ENCODE measurements at places on chromosomes 2 and 18.

GRCh38 chr2:165522719-165523118 is 53.2 kb downstream of the CSRNP3 start:
- DNase-seq, result no peak

DNA sequence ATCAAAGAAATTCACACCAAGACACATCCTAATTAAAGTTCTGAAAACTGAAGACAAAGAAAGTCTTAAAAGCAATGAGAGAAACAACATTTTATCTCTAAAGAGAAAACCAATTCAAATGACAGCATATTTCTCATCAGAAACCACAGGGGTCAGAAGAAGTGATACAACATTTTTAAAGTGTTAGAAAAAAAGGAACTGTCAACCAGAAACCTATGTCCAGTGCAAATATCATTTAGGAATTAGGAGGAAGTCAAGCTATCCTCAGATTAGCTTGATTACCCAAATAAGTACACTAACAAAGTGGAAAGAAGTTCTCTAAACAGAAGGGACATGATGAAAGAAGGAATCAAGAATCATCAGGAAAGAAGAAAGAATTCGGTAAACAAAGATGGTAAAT is 59.5 kb upstream of the BCL2L11 start:
- no peak for DNase-seq

DNA sequence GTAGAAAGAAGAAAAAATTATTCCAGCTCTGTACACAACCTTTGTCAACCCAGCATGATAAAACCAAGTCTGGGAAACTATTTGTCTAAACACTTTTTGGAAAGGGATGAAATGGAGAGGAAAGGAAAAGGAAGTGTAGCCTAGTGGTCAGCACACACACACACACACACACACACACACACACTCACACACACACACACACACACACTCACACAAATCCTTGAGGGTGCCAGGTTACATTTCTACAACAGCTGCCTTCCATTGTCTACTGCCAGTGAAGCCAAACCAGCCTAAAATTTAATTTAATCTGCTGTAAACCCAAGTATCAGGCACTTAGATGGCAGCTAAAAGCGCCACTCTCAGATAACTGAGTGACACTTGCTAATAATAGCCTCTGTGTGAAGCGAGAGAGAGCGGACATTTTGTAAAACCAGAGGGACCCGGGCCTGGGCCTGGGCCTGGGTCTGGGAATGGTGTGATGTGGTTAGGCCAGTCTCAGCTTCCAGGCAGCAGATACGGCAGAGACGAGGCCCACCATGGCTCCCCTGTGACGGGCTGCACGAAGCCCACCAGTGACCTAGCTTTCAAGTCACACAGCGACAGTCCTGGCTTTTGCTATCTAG is 32.4 kb downstream of the BCL11A start:
- DNase-seq, result no peak

GRCh38 chr2:199590321-199591203 is 132.8 kb upstream of the SATB2 start:
- no peak for DNase-seq

DNA sequence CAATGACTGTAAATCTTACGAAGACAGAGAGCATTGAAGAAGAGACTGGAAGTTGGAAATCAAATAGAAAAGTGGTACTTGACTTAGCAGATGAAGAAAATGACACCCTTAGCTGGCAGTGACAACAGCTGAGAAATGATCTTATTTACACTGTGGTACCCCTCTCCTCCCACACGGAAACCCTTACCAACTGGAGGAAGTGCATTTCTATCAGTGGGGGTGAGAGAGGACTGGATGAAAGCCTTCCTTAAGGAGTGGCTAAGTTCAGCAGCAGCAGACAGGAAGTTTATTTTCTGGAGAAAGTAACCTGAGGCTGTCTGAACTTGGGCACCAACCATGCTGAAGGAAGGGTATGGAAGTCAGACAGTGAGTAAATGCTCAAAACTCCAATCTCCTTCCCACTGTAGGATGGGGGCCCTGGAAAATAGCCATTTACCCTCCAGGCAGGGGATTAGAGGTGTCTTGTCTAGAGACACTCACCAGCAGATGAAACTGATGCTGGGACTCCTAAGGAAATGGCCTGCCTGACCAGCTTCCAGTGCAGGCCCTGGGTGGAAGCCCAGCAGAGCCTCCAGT is 160.2 kb upstream of the NCK2 start:
- no peak for DNase-seq

GRCh38 chr2:72837171-72837570 is 11.3 kb upstream of the EXOC6B start:
- no peak for DNase-seq

DNA sequence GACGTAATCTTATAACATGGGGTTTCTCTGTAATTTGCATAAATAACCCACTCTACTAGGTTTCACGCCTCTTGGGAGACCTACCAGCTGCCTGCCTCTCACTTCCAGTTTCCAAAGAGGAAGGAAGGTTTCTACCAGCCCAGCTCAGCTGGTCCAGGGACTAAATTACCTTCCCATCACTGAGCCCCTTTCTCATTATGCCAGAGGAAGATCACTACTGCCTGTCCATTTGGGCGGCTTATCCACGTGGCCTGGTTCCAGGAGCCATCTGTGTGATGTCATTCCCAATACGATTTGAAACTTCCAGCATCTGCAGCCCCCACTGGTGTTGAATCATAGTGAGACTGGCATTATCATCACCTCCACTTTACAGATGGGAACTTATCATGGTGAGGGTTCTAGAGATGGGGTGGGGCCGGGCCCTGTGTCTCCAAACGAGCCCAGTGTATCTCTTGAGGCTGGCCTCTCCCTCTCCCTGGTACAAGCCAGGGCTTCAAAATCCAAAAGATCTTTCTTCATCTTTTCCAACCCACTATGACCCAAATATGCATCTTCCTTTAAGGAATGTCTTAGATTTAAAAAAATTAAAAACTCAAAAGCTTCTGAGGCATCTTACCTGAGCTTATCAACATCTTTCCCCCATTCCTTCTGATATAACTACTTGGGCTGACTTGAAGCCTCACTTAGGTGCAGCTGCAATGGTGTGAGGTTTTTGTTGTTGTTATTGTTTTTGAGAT is 140.8 kb downstream of the DDX1 start:
- no peak for DNase-seq

- no peak for DNase-seq
Observed at GRCh38 chr2:86225581-86225980, 26.3 kb downstream of the MRPL35 start.

DNA sequence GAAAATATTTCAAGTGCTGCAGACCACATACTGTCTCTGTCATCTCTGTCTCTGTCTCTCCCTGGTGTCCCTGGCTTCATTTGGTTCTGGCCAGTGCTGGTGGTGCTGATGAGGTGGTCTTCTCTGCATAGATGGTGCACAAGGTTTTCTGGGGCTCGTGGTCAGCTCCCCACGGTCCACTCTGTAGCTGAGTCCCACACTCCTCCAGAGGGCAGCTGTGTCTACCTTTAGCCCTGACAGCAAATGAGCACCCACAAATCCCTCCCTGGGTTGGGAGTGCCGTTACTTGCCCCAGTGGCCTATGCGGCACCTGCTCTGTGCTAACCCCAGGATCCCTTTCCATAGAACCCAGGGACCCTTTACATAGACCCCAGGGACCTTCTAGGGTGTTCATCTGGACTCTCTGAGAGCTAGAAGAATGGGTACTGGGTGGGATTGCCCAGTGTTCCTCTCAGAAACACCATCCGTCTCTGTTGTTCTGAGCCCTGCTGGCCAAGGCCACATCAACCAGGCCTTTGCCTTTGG is 129.3 kb downstream of the CAPN13 start:
- DNase-seq, result no peak

- DNase-seq, result no peak
Observed at GRCh38 chr2:142236181-142236580, 105.4 kb upstream of the LRP1B start.

GRCh38 chr2:172680436-172681068 is 55.1 kb upstream of the RAPGEF4 start:
- DNase-seq, result no peak

- no peak for DNase-seq
Observed at GRCh38 chr18:22428672-22429071, 11.0 kb upstream of the CTAGE1 start.

- no peak for DNase-seq
Observed at GRCh38 chr18:41135146-41135545, 819.9 kb upstream of the PIK3C3 start.

DNA sequence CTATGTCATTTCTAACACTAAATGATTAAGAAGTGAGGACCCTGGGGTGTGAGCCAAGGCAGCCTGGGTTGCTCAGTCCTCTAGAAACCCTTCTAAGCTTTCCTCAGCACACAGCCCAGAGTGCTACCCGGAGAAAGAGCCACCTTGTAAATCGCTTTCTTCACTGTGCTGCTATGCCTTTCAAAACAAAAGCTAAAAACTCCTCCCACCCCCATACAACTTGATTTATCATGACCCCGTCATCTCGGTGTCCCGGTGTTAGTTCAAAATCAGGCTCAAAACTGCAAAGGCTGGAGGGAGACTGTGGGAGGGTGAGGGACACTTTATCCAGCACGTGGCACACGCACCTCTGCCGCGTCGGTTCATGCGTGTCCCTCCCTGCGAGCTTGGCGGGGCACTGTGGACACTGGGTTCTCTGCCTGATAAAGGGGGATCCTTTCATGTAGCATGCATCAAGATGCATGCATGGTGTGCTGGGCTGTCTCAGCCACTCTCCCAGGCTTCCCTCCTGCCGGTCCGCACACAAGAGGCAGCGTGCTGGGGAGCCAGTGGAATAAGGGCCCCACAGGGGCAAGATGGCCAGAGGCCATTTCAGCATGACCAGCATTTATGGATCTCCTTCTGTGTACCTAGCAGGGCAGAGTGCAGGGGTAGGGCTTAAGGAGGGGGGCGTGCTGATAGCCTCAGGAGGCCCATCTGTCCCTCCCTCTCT is 170.4 kb downstream of the SMAD7 start:
- no peak for DNase-seq

DNA sequence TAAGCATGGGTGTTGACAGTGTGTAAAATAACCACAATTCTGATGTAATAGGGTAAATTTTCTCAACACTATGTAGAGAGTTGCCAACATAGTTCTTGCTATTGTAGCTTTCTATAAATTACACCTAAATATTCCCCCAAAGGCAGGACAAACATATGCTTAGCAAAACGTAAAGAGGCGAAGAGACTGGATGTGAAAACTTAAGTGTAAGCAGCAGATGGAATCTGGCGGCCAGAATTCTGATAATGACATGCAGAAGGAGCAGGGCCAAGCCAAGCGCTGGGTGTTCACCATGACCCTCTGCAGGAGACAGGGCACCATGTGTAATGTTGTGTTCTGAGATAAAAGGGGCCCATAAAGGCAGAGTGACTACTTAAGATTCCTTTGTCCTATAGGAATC is 105.2 kb upstream of the ZNF521 start:
- no peak for DNase-seq

- DNase-seq, result no peak
Observed at GRCh38 chr2:226601881-226602662, 197.5 kb downstream of the IRS1 start.

GRCh38 chr2:10034333-10035052 is 8.9 kb upstream of the KLF11 start:
- no peak for DNase-seq

- no peak for DNase-seq
Observed at GRCh38 chr18:65423776-65424175, 327.0 kb upstream of the CDH7 start.

GRCh38 chr18:35771172-35771571 is 189.6 kb downstream of the GALNT1 start:
- DNase-seq, result no peak

DNA sequence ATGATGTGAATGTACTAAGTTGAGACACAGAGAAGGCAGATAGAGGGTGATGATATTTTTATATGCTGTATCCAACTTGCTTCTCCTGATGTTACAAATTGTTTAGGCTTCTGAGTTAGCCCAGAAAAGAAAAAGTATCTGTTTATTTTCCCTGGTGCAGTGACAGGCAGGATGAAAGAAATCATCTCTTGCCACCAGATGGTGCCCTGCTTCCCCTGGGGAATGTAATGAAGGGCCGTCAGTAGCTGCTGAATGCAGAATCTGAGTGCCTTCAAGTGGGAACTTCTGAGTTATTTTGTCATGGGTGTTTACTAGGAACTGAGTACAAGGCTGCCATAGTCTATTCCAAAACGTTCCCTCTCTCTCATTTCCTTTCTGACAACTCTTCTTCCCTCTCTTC is 525.6 kb downstream of the MBD2 start:
- no peak for DNase-seq

GRCh38 chr2:122164964-122165363 is 409.5 kb downstream of the TSN start:
- no peak for DNase-seq

GRCh38 chr2:219969508-219969907 is 342.1 kb downstream of the SLC4A3 start:
- DNase-seq, result no peak

DNA sequence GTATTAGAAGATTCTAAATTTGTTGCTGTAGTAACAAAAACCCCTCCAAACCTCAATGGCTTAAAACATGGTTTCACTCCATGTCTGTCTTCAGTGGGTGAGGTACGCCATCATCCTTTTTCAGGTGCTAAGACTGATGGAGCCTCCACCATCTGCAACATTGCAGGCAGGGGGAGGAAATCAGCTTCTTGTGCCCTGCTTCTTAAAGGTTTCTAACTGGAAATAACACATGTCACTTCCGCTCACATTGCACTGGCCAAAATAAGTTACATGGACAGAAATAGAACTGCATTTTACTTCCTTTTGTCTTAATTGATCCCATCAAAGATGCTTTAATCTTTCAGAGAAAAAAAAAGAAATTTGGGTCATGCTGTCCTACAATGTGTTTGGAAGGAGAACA is 94.1 kb downstream of the GALNT3 start:
- no peak for DNase-seq
